Endothelial cell (in vitro differentiated cells): ENCODE measurements at places on chromosomes 11 and 22.

DNA sequence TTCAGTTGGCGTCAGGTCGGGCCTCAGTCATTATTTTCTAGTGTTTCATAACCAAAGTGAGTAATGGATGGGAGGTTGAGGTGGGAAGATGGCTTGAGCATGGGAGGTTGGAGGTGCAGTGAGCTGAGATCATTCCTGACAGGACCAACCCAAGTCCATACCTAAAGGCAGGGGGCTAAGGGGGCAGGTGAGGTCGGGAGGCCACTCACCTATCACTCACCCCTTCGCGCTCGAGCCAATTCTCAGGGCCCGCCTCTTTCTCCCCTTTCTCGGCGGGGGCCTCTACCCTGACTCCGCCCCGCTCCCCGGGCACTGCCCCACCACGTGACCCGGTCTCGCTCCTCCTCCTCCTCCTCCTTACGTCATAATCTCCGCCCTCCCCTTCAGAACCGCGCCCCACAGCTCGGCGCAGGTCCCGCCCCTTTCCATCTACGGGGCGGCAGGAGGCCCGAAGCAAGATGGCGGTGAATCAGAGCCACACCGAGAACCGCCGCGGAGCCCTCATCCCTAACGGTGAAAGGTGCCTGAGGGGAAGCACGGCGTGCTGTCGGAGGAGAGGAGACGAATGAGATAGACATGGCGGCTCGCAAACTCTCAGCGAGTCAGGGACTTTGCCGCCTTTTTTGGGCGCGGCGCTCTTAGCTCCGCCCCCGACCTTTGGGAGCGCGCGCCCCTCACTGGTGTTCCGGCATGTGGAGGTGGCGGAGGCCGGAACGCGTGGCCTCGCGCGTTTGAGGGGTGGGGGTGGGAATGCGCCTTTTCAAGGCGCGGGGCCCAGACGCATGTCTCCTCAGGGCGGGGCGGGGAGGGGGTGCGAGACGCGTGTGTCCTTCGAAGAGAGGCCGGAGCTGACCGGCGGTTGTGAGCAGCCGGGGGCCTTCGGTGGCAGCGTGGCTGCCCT is at the start of gene WBP2NL:
TSS of gene WBP2NL (plus strand) at position 428 of the 901 bp plus-strand sequence. CDS start at position 459, 31 bp downstream.
- no peak for DNase-seq

GRCh38 chr11:97290464-97291041 is 900.7 kb downstream of the JRKL start:
- no peak for DNase-seq

DNA sequence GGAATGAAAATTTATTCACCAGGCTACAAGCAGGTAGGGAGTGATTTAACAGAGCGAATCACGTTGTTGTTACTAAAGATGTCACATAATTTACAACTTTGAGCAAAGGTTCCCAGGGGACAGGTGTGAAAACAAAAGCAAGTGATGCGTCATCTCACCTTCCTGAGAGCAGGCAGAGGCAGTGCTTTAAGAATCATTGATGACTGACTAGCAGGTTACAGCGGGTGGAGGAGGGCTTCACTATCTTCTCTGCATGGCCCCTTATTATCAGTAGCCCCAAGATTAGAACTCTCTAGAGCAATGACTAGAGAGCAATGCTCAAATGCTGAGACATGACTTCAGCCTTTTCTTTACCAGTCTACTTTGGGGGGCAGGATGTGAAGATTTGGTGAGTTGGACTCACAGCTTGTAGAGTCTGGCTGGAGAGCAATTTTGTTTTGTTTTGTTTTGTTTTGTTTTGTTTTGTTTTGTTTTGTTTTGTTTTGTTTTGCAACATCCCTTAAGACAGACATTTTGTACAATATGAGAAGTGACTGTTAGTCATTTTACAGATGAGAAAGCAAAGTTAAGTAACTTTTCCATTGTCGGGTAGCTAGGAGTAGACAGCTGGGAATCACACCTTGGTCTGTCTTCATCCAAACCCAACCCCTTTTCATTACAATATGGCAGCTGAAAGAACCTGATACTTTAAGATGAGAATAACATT is 84.8 kb downstream of the SLC1A2 start:
- DNase-seq: no peak

DNA sequence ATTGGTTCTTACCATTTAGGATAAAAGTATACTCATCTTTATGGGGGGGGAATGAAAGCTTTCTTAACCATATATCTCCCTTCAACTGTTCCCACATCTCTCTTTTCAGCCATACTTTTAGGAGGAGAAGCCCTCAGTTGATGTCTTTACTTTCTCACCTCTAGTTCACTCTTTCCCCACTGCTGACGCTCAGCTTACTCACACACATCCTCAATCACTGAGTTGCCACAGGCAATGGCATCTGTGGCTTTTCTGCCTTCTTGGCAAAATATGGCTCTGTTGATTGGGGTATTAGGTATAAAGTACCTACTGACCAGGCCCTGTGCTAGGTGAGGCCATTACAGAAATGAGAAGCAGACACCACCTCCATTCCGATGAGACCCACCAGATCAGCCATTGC is 12.2 kb upstream of the AP1B1 start:
- no peak for DNase-seq

GRCh38 chr11:72309074-72309598 is 65.2 kb upstream of the PHOX2A start:
- DNase-seq: no peak

DNA sequence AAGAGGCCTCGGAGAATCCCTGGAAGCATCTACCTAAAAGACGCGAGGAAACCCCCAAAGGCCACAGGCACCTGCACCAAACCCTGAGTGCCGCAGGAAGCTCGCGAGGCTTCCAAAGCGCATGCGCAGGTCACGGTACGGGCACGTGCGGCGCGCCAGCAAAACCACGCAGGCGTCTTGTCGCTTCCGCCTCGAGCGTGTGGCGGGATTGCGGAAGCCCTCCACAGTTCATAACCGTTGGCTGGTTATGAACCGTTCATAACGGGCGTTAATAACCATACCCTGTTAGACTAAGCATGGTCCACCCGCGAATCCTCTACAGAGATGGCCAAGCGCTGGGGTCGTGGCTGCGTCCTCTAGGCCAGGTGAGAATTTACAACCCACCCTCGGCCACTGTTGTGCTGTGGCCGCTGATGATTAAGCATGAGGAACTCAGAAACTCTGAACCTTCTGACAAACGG is 46.4 kb downstream of the MORC2 start:
- DNase-seq: no peak

DNA sequence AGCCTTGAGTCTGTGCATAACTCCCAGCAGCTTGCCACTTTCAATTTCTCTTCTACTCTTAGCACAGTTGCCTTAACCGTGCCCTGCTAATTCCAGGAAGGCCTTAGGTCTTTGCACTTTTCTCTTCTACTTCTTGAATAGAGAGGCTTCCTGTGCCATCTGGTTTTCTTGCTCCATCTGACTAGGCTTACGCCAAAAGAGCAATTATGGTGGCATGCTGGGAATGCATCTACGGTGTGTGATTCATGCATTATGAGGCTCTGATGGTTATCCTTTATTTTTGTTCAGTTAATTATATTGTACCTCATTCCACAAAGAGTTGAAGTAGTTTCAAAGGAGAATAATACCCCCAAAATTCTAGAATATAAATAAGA is 29.4 kb downstream of the SIK2 start:
- DNase-seq: no peak

- DNase-seq: no peak
These were observed 19.6 kb downstream of the GDPD5 start for GRCh38 chr11:75505916-75506692.

- DNase-seq: no peak
These were observed 80.0 kb downstream of the CD44 start for GRCh38 chr11:35218956-35219355.

GRCh38 chr11:84243629-84244263 is 957.6 kb upstream of the CCDC90B start:
- no peak for DNase-seq

- DNase-seq: no peak
These were observed 169.8 kb downstream of the SPON1 start for GRCh38 chr11:14132312-14132711.

GRCh38 chr22:49934160-49934890 is 15.9 kb downstream of the CRELD2 start:
- no peak for DNase-seq

- no peak for DNase-seq
These were observed 39.3 kb downstream of the DDI1 start for GRCh38 chr11:104075706-104076105.

DNA sequence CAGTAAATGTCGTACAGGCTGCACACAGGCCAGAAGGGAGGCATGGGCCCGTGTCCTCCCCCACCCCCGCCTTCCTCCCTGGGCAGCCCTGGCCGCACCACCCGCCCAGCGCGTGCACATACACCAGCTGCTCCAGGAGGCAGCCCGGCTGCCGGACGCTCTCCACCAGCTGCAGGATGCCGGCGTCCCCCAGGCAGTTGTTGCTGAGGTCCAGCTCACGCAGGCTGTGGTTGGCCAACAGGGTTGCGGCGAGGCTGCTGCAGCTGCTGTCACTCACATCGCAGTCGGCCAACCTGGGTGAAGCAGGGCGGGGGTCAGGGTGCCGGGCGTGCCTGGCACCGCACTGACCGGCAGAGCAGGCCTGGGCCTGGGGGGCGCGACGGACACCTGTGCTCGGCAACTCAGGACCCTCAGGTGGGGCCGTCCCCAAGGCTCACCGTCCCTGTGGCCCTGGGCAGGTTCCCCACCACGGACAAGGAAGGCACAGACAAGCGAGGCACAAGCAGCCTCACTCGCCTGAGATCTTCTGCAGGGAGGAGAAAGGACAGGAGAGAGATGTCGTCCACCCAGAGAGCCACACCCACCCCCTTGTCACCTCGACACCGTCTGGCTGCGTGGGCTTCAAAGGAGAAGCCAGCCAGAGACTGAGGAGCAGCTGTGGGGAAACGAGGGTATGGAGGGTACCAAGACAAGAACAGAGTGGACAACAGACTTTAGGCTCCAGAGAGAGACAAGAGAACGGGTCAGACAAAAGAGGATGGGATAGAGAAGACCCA is 12.1 kb downstream of the RNH1 start:
- DNase-seq: no peak

- DNase-seq: no peak
These were observed 27.0 kb downstream of the HEPHL1 start for GRCh38 chr11:94048032-94048709.

DNA sequence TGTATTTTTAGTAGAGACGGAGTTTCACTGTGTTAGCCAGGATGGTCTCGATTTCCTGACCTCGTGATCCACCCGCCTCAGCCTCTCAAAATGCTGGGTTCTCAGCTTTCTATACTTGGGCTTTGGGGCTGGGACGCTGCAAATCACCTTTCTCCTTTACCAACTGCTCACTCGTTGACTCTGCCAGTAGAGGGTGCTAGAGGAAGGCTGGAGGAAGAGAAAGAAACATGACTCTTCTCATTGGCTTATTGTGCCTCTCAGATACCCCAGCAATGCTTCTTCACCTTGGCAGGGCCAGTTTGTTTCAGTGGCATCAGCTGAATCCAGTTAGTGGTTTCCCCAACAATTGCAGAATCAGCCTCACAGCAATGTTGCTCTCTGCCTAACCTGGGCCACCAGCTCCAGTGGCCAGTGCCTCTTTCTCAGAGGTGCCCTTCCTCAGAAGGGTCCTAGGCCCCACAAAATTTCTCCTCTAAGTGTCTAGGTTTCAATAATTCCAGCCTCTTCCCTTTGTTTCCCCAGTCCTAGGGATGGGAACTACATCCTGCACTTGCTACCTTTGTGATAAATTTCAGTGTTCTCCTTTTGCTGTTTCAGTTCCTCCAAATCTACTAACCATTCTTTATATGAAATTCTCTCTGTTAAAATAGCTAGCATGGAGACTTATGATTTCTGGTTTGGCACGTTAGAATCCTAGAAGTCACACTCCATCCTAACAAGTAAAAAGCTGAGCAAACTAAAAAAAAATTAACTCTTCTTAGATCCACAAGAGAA is 71.5 kb upstream of the VSTM5 start:
- DNase-seq: peak; percentile 64

DNA sequence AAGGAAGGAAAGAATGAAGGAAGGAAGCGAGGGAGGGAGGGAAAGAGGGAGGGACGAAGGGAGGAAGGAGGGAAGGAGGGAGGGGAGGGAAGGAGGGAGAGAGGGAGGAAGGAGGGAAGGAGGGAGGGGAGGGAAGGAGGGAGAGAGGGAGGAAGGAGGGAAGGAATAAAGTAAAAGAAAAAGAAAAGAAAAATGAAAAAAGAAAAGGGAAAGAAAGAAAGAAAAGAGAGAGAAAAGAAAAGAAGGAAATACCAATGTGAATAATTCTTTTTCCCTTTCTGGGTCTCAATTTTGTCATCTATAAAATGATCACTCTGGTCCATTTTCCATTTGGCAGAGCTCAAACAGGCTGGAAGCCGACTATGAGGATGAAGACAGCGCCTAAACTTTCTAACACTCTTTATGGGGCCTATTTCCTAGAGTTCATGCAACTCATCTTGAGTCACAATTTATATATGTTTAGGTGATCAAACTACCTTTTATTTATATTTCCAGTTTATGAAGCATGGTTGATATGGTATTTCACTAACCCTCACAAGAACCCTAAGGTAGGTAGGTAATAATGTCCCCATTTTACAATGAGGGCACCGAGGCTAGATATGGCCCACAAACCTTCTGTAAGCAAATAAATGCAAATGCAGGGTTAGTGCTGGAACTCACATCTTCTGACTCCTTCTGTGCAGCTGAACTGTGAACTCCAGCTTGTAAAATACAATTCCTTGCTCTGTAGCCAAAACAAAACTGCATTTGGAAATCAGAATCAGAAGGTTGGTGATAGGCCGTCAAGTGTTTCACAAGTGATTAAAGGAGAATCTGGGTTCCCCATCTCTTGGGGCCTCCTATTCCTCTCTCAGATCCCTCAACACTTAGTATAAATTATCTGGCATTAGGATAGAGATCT is 434.3 kb downstream of the ETS1 start:
- no peak for DNase-seq

- DNase-seq: no peak
These were observed 70.8 kb downstream of the SHANK2 start for GRCh38 chr11:71181566-71181965.

DNA sequence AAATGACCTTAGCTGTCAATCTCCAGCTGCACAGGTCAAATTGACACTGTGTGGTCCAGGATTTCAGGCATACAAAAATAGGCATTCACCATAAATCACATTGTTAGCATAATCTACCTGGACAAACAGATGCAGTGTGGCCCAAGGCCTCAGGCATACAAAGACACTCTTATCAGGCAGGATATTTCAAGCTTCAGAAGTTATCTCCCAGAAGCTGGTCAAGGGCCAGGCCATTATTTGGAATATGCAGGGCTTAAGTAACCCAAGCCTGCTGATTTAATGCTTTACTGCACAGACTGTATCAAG is 25.5 kb upstream of the HORMAD2 start:
- DNase-seq: no peak

- no peak for DNase-seq
These were observed 13.9 kb downstream of the NEAT1 start for GRCh38 chr11:65436412-65437032.

DNA sequence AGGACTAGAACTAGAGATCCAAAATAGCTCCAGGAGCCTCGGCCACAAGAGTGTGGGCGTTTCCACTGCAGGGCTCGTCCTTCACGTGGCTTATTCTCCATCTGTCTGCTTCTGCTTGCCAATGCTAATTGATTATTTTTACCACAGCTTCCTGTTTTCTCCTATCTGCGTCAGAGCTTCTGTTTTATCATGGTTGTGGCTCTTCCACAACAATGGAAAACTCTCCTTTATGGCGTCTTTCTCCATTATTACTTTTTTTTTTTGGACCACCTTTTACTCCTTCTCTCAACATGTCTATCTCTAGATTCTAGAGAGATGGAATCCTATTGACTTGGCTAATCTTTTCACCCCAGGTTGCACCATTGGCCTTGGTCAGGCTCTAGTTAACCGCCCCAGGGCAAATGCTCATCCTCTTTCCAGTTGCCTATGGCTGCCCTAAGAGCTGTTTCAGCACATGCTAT is 25.9 kb downstream of the CAT start:
- DNase-seq: no peak

GRCh38 chr11:8375932-8376331 is 112.3 kb upstream of the LMO1 start:
- no peak for DNase-seq
